NCI-H510A treated with DMSO at 0.1 percent for 48 hours (cell line): ENCODE measurements at places on chromosomes 7 and 10.

- no peak for DNase-seq
These were observed 38.1 kb upstream of the PIK3AP1 start for GRCh38 chr10:96758423-96758822.

- DNase-seq = no peak
These were observed 247.7 kb upstream of the CNTNAP2 start for GRCh38 chr7:145868935-145869334.

- DNase-seq = no peak
These were observed 5.4 kb upstream of the AKR1D1 start for GRCh38 chr7:138070908-138071307.

DNA sequence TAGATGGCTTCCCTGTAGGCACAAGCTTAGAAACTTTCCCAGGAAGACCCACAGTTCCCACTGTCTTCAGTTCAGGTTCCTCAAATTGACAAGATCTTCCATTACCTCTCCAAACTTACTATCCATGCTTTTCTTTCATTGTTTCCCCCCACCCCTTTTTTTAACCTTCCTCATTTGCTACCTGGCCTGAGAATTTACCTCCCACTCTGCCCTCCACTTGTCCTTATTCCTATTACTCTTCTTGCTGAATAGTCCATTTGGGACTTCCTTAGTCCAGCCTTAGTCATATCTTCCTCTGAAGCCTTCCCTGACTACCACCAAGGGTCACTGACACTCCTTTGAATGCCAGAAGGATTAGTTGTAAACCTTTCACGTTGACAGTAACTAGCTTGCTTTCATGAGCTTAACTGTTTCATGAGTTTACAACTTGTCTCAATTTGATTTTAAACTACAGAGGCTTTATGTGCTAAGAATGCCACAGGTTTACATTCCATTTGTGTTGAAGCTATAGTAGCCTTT lies 1.2 kb upstream of the CALU start:
- DNase-seq = no peak

DNA sequence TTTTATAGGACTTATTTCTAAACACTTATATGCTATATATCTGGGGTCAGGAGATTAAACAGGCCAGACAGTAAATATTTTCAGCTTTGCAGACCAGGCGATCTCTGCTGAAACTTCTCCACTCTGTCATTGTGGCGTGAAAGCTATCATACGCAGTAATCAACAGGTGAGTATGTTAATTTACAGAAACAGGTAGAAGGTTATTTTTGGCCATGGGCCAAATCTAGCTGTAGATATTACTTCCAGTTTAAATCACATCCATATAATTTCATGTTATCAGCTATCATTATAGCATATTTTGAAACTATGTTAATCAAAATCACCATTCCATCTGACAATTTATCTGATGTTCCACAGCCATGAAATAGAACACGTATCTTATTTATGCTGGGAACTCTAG lies 67.8 kb downstream of the GPR37 start:
- no peak for DNase-seq

GRCh38 chr7:7104971-7105370 lies 77.4 kb upstream of the C1GALT1 start:
- DNase-seq = no peak

DNA sequence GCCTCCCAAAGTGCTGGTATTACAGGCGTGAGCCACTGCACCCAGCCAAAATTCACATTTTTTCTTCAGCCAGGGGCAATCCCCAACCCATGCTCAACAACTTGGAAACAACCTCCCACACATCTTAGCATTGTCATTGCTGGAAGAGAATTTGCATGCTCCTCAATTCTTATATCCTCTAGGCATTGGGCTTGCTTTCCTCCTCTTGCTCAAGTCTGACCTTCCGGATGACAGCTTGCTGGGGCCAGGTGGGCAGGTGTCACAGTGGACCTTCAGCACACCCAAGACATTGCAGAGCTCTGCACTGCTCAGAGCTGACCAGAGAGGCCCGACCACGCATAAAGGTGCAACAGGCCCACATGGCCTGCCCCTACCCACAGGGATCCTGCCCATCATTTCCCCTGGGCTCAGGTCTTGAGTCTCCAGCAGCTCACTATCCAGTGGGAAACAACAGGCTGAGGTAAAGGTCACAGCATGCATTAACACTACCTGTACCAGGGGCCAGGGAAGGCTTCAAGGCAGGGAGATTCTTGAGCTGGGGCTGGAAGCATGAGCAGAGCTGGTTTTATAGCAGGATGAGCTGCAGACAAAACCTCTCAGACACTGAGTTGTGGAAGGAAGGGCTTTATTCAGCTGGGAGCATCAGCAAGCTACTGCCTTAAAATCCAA lies 6.8 kb upstream of the GPR15LG start:
- DNase-seq = no peak

GRCh38 chr7:151080522-151081169 lies at the start of gene FASTK:
Gene FASTK (minus strand): TSS chr7:151080809. CDS start chr7:151080766, 43 bp downstream.
- DNase-seq = peak; percentile 80
